ENCODE measurements at places on chromosomes 11 and 22.
A peak's percentile ranks its signal among the peaks of the same experiment; 100 is the strongest.

DNA sequence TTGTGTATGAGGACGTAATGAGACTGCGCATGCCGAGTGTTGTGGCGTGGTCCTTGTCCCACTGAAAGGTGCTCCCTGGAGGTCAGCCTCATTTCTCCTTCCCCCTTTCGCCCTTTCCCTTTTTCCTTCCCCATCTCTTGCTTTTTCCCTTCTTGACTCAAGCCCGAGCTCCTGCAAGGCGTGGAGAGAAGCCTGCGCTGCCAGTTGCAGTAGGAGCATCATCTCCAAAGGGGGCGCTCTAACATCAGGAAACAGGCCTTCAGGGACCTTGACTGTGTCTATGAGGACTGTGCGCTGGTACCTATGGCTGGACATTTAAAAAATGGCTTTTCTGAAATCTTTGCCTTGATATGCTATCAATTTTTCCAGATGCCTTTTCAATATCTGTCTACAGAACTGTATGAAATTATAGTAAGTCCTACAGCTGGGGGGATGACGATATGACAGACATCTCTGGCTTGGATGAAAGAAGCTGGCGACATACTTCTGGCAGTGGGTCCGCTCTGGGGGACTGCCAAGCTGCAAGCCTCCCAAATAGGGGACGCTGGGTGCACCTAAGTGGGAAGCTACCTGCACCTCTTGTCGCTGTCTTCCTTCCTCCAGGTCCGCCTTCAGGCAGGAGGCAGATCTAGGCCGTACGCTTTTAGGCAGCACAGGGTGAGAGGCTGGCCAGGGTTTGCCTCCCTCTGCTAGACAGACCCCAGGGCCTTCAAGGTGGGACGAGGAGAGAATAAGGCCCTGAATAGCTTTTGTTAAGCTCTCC, 96.5 kb downstream of the NXPE2 start:
- DNase-seq: peak; percentile 16

- DNase-seq: peak; percentile 2
Measured at GRCh38 chr11:109697140-109697843, 275.3 kb downstream of the C11orf87 start.

- DNase-seq: no peak
Measured at GRCh38 chr11:122197066-122197987, 81.3 kb upstream of the BLID start.

GRCh38 chr11:2791139-2791520, 91.3 kb upstream of the KCNQ1OT1 start:
- DNase-seq: no peak

- DNase-seq: no peak
Measured at GRCh38 chr11:126888115-126888712, 112.4 kb downstream of the KIRREL3 start.

DNA sequence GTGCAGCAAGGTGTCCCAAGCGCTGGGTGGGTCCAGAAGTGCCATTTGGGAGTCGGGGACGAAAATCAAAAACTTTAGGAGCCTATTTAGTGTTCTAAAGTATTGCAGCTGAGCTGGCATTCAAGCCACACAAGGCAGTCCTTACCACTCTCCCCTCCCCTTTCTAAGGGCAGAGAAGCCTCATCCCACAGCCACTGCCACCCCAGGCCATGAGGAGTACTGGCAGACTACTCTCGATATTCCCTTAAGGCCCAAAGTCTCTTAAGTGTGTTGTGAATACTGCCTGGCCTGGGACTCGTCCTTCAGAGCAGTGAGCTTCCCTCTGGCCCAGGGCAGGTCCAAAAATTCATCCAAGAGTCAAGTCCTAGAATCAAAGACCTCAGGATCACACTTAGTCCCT, 7.8 kb downstream of the FANCF start:
- DNase-seq: no peak

GRCh38 chr11:95688015-95688414, 101.6 kb downstream of the FAM76B start:
- DNase-seq: no peak

GRCh38 chr11:61534025-61534932, 25.7 kb downstream of the LRRC10B start:
- DNase-seq: no peak

DNA sequence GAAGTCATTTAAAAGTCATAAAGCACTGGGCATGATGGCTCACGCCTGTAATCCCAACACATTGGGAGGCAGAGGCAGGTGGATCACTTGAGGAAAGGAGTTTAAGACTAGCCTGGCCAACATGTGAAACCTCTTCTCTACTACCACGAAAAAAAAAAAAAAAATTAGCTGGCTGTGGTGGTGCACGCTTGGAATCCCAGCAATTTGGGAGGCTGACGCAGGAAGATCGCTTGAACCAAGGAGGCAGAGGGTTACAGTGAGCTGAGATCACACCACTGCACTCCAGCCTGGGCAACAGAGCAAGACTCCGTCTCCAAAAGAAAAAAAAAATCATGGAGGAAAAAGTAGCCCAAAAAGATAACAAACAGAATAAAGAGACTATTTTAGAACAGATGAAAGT, 42.2 kb downstream of the NUP98 start:
- DNase-seq: no peak

DNA sequence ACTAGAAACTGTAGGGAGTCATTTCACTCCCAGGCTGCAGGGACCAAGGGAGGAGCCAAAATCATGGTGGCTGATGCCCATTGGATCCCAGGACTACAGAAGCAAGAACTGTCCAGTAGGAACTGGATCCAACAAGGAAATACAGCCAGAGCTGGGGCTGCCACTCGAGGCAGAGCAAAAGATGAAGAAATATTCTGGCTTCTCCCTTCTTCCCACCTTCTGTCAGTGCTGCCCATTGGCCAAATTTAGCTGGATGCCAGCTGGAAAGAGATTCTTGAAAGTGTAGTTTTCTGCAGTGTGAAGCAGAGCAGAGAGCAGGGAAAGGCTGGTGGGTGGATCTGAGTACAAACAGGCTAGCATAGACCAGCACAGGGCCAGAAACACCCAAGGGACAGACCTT, 45.6 kb downstream of the COMMD9 start:
- no peak for DNase-seq

- no peak for DNase-seq
Measured at GRCh38 chr11:110907629-110908028, 195.4 kb upstream of the ARHGAP20 start.

DNA sequence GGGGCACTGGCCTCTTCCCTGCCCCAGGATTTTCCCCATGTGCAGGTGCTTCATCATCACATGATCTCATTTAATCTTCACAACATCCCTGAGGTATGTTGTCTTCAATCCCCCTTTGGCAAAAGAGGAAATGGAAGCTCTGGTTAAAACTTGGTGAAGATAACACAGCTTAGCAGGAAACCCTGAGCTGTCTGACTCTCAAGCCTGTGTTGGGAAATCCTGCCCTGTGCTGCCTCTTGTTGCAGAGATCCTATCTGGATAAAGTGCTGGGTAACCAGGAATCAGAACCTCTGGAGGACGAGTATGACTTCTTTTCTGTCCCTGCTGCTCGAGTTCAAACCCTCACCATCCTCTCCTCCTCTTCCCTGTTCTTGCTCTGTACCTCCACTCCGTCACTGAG, 13.1 kb upstream of the E2F8 start:
- DNase-seq: no peak

GRCh38 chr11:27296497-27296896, 66.5 kb downstream of the CCDC34 start:
- DNase-seq: no peak

GRCh38 chr11:72528121-72528520, 93.8 kb upstream of the CLPB start:
- no peak for DNase-seq

GRCh38 chr11:71454470-71455113, 1.6 kb downstream of the NADSYN1 start:
- no peak for DNase-seq

DNA sequence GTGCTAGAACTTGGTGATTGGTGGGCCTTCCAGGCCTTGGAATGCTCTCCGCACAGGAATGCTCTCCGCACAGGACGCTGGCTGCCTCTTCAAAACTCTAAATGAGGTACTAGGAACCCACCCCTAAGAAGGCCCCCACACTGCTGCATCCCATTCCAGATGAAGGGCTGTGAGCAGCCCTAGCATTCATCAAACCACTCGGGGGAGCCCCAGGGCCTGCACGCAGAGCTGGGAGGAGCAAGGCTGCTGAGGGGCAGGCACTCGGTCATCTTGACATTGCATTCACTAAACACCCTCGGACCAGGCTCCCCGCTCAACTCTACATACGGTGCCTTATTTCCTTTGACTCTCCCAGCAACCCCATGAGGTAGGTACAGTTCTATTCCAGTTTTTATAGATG, 49.2 kb upstream of the EMID1 start:
- no peak for DNase-seq

GRCh38 chr11:101920992-101921391, 4.7 kb upstream of the ANGPTL5 start:
- no peak for DNase-seq

DNA sequence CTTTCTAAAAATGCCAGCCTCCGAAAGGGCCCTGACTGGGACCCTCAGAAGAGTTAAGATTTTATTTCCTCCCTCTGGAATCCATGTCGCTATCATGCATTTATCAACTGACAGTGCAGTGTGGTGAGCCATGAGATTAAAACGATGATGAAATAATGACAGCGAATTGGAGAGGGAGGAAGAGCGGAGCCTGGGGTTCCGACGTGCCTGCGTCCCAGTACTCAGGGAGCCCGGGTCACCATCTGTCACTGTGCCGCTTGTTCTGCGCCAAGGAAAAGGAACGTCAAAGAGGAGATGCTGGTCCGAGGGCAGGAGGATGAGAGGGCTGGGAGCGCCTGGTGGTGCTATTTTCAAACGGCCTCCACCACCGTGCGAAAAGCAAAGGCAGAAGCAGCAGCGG, 46.2 kb downstream of the MACROD1 start:
- no peak for DNase-seq

- no peak for DNase-seq
Measured at GRCh38 chr22:19149047-19149883, 827 bp downstream of the GSC2 start.

All from GM19239 (cell line).